ENCODE measurements at places on chromosomes 3 and 15.

DNA sequence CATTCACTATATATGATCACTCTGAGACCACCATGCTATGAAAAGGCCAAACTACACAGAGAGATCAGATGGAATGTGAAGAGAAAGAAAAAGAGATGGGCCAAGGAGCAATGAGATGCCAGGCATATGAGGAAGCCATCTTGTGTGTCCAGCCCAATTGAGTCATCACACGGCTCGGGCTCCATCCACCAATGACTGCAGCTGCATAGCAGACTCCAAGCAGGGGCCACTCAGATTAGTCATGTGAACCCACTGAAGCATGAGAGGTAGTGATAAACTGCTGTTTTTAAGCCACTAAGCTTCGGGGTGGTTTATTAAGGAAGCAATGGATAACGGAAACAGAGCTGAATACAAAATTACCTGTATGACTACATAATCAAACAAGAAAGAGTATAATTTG, 185.9 kb downstream of the SUCLG2 start:
- no peak for DNase-seq

- no peak for DNase-seq
Measured at GRCh38 chr15:33963831-33964664, 4.2 kb upstream of the CHRM5 start.

- no peak for DNase-seq
Measured at GRCh38 chr3:160661660-160662059, 15.3 kb upstream of the ARL14 start.

DNA sequence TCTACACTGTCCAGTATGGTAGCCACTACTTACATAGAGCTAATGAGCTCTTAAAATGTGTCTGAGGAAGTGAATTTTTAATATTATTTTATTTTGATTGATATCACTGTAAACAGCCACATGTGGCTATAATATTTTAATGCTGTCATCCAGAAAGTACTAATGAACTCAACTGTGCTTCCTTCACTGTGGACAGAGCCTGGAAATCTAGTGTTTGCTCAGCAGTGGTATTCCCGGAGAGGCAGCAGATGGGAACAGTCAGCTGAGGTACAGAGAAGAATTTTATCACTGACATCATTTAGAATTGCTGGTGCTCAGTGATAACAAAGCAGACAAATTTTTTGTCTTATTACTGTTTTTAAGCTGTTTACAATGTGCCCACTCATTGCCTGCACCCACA, 68.7 kb upstream of the ACP3 start:
- DNase-seq, result no peak

DNA sequence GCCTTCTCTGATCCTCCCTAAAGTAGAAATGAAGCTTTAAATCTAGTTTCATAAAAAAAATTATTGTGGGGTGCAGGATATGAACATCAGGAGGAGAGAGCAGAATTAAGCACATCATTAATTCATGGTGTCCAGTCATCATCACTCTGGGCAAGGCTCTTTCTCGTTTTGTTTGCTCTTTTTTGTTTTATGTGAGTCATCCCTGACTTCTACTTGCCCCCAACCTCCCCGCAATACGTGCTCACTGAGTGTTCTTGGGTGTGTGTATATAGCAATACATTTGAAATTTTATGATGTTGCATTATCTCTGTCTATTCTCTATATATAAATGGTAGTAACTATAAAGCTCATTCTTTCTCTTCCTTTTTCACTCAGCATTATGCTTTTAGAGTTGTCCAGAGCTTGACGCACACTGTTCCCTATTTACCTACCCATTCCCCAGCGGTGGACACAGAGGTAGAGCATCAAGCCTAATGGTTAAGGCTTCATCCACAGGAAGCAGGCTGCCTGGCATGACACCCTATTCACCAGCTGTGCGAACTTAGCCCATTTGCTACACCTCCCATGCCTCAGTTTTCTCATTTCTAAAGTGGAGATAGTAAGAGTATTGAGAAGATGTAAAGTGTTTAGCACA, 72.3 kb downstream of the CD200R1L start:
- DNase-seq, result no peak

- DNase-seq, result peak; percentile 31
Measured at GRCh38 chr15:79970624-79971434, at the start of gene BCL2A1. BCL2A1 (minus strand) TSS chr15:79971196; CDS start chr15:79971119, 77 bp downstream.

- no peak for DNase-seq
Measured at GRCh38 chr3:155791190-155791589, 14.9 kb downstream of the C3orf33 start.

GRCh38 chr15:80773122-80773551, 6.0 kb upstream of the CEMIP start:
- no peak for DNase-seq

- peak; percentile 23 for DNase-seq
Measured at GRCh38 chr3:122560680-122561079, 3.4 kb downstream of the PARP9 start.

- DNase-seq, result no peak
Measured at GRCh38 chr15:67089217-67090193, 24.1 kb downstream of the SMAD3 start.

- no peak for DNase-seq
Measured at GRCh38 chr15:76756381-76756780, 148.8 kb downstream of the SCAPER start.

GRCh38 chr15:64695561-64695992, 79.8 kb downstream of the RBPMS2 start:
- DNase-seq, result no peak

GRCh38 chr3:4078903-4079302, 224.3 kb upstream of the SETMAR start:
- DNase-seq, result no peak

DNA sequence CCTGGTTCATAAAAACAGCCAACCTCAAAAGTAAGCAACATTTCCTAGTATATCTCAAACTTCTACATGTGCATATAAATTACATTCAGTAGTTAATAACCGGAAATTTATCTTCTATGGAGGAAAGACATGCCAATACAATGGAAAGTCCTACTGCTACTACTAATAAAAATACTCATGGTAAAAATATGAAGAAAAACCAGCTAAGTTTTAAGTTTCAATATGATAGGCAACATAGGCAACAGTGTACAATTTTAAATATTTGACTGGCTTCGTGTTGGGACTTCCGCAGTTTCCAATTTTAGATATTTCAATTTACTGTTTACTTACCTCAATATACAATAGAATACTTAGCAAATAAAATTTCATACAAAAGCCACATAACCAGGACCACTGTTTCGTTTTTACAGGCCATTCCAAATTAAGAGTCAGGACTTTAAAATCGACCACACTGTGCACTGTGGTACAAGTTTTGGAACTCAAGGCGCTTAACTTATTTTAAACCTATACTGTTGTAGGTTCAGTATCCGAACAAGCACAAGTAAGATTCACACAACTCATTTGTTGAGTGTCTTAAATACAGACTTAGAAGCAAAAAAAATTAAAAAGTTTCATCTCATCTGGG, 2.9 kb downstream of the NAA50 start:
- DNase-seq, result no peak

- DNase-seq, result no peak
Measured at GRCh38 chr3:128128251-128128650, 4.6 kb upstream of the RUVBL1 start.

DNA sequence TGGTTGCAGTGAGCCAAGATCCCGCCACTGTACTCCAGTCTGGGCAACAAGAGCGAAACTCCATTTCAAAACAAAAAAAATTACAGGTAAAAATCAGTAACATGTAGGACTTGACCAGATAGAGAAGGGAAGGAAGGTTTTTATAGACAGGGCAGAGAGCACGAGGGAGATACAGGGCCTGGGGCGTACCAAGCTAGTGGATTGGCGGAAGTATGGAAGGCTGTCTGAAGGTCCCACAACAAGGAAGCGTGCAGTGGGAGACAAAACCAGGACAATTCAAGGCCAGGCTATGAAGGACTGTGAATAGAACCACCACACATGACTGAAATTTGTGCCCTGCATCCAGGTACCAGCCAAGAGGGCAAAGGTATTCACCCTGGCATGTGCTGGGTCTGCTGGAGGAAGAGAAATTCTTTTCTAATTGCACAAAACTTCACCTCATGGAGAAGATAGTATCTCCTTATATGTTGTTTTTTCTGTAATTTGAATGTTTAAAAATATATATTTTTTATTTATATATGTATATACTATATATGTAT, 33.0 kb upstream of the BCL2A1 start:
- DNase-seq, result no peak

- DNase-seq, result no peak
Measured at GRCh38 chr3:64321747-64322146, 96.5 kb upstream of the PRICKLE2 start.

GRCh38 chr15:88430051-88430450, 37.1 kb downstream of the MRPL46 start:
- DNase-seq, result no peak

DNA sequence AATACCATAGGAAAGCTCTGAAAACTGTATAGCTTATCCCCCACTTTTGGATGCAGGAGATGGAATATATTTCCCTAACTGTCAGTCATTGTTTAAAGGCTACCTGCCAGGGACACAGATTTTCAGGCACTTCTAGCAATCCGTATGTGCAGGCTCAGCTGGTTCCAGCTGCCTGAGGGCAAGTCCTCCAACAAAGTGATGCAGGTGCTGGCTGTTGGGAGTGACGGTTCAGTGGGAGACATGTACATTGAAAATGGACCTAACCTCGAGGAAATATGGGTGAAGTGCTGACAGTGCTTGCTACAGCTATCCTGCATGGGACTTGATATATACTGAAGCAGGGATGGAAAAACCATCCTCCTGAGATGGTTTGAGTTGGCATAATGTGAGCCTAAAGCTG, 153.1 kb upstream of the GAP43 start:
- no peak for DNase-seq

- DNase-seq, result no peak
Measured at GRCh38 chr15:84937144-84937543, 44.5 kb upstream of the PDE8A start.

GRCh38 chr3:187288855-187289605, 2.5 kb downstream of the MASP1 start:
- DNase-seq, result no peak

DNA sequence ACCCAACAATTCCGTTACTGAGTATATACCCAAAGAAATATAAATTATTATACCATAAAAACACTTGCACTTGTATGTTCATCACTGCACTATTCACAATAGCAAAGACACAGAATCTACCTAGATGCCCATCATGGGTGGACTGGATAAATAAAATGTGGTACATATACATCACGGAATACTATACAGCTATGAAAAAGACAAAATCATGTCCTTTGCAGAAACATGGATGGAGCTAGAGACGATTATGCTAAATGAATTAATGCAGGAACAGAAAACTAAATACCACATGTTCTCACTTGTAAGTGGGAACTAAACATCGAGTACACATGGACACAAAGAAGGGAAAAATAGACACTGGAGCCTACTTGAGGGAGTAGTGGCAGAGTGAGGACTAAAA, 185.3 kb downstream of the PYDC2 start:
- no peak for DNase-seq

GRCh38 chr3:69273896-69274295, 112.0 kb downstream of the FRMD4B start:
- DNase-seq, result no peak

- no peak for DNase-seq
Measured at GRCh38 chr3:171258316-171258715, 201.9 kb downstream of the TNIK start.

GRCh38 chr3:190877925-190878324, 15.4 kb upstream of the GMNC start:
- no peak for DNase-seq

- DNase-seq, result no peak
Measured at GRCh38 chr15:90205886-90206285, 4.8 kb downstream of the SEMA4B start.

GRCh38 chr3:140244893-140245292, 309.9 kb downstream of the CLSTN2 start:
- DNase-seq, result no peak

DNA sequence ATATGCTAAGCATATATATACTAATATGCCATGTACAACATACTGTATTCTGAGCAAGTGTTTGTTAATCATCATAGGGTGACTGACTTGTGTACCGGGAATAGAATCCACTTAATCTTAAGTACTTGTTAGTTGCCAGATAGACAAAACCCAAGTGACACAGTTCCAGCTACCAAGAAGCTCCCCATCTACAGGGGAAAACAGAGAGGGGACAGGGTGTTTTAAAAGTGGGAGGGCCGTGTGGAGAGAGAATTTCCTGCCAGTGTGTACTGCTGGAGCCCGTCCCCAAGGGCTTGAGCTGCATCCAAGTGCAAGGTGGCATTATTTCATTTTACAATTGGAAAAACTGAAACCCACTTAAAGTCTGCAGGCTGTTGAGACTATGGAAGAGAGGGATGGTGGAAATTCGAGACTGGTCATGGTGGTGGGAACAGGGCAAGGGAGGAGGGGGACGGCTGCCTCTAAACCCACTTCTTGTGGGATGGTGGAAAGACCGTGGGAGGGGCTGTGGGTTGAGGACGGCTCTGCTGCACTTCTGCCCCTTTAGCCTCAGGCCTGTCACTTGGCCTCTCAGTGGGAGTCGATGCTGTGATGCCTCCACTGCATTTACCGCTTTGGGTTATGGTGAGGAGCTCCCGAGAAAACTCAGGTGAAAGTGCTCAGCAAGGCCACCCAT, 310.6 kb upstream of the LRRFIP2 start:
- DNase-seq, result no peak

DNA sequence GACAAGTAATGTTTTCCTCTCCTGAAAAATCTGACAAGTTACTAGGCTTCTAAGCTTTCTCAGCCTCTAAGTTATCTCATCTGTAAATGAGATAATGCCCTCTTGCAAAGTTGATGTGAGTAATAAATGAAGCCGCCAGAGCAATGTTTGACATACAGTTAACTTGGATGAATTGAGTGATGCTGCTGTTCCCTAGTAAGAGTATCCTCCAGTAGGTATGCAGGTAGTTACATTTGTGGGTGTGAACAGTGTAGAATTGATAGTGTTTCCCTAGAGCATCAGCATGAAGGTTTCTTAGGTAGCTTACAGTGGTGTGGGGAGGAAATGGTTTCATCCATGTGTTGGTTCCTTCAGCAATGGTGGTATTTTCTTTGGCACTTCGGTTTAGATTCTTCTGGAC, 3.4 kb downstream of the ATP2C1 start:
- DNase-seq, result no peak

DNA sequence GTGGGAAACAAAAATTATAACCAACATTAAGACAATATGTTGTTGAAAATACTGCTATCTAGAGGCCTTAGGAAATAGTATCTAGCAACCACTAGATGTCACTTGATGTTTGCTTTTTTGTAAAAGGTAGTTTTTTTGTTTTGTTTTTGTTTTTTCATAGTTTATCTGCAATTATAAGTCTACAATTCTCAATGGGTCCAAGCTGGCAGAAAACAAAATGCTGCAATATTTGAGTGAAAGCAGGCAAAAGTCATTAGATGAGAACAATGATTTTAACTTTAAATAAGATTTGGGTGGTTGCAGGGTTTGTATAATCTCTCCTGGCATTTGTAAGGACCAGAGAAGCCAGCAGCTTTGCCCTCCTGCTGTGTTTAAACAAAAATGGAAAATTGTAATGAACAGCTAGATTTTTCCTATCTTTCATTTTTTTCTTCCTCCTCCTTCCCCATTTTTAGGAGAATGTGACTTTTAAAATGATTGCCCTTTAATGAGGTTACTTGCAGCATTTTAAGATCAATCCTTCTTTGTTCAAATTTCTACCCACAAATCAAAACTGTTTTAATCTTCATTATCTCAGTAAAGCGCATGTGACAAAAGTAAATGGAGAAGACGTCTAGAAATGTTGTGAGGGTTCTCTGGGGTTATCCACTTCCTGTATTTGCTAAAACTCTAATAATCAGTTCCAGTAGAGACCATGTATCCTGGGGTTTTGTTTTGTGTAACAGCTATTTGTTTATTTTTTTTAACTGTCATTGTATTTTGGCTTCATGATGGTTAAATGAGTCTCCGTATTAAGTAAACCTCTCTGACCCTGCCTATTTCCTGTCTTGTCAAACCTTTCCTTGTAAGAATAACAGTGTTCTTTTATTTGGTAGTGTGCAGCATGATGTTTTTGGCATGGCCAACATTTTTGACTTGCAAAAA, 27.3 kb downstream of the DUT start:
- DNase-seq, result no peak

Measured in stimulated activated CD4-positive, alpha-beta T cell treated with anti-CD3 and anti-CD28 coated beads, TNF-alpha, amount 100 ng/mL, for 4 hours (primary cell).